ENCODE measurements at places on chromosomes 11 and 22.

DNA sequence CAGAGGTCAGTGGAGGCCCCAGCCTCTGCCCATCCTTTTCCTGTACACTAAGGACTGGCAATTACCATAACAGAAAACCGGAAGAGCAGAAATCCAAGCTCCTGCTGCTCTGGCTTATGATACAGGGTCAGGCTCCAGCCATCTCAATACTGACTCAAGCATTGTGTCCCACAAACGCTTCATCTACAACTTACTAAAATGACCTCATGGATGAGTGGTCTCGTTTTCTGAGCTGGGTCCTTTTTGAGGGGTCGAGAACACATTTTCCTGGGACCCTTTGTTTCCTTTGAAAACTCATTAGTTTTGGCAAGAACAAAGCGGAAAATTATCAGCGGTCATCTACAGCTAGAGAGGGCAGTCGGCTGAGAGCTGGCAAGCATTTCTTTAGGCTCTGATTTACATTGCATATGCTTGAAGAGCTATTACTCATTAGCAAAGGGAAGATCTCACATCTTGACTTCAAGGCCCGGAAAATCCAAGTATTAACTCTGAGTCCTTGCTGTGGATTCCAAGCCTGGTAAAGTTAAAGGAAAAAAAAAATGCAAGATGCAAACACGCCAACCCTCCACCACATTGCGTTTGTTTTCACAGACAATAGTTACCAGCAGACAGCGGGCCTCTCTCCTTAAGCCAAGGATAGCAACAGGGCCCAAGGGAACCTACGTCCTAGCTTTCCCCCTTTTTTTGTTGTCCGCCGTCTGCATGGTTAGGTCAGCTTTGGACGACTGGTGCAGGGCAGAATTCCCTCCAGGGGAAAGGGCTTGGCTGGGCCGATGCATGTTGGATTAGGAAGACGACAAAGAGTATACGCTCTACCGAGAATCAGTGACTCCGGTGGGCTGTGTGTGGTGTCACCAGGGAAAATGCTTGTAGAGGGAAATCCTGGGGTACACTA, 1.8 kb downstream of the TESMIN start:
- DNase-seq, result no peak

- DNase-seq, result no peak
Observed at GRCh38 chr11:114049050-114049449, 10.5 kb upstream of the ZBTB16 start.

- DNase-seq, result no peak
Observed at GRCh38 chr11:94757037-94757735, 11.0 kb upstream of the AMOTL1 start.

- no peak for DNase-seq
Observed at GRCh38 chr11:44229624-44230023, 80.3 kb downstream of the ALX4 start.

Measured in H1 (cell line).